ENCODE measurements at places on chromosomes 3 and 15. TPM values are rescaled to one million over a fixed set of nuclear protein-coding genes. Genes with fewer than 3 reads are reported as not detected.

Gene GOLGA6L6
- not detected for total RNA-seq

Gene KBTBD13
- not detected for total RNA-seq

Gene CCDC54
- total RNA-seq: not detected

Gene CYP8B1
- total RNA-seq: not detected

Gene TMEM89
- total RNA-seq: not detected

Gene DBR1
- total RNA-seq: 22.9 TPM

Gene C15orf40
- 20.2 TPM for total RNA-seq

Gene SNX22
- total RNA-seq: 0.12 TPM

Gene MST1R
- 0.36 TPM for total RNA-seq

Gene LRIG1
- total RNA-seq: 56.7 TPM

Gene GPR171
- not detected for total RNA-seq

Gene HRH1
- 22.6 TPM for total RNA-seq

Gene CA12
- 23.3 TPM for total RNA-seq

Gene DNAH12
- total RNA-seq: 1.6 TPM

Gene PARP15
- total RNA-seq: not detected

Gene FBLN2
- total RNA-seq: 52.7 TPM

Gene CRTC3
- total RNA-seq: 10.7 TPM

Gene RBP2
- total RNA-seq: not detected

Gene GOLGA6L7
- total RNA-seq: not detected

Gene MASP1
- not detected for total RNA-seq

Gene CCR1
- 0.59 TPM for total RNA-seq

Gene TMEM212
- not detected for total RNA-seq

Gene CACNA1D
- total RNA-seq: 0.12 TPM

Gene PLA2G4D
- not detected for total RNA-seq

Gene GP5
- total RNA-seq: not detected

Gene SMAD6
- 2.0 TPM for total RNA-seq

Gene SCAANT1
- not detected for total RNA-seq

Gene ZNF80
- not detected for total RNA-seq

Gene MCF2L2
- not detected for total RNA-seq

Gene SV2B
- total RNA-seq: not detected

Gene APOD
- 1.6 TPM for total RNA-seq

Gene PPP1R14D
- not detected for total RNA-seq

Gene KLHL40
- not detected for total RNA-seq

Gene GATA2
- 9.0 TPM for total RNA-seq

Gene CPEB1
- total RNA-seq: 12.1 TPM

Gene SENP8
- total RNA-seq: 2.6 TPM

Gene TRIM69
- total RNA-seq: 10.5 TPM

Gene DNAJC19
- 47.0 TPM for total RNA-seq
